ENCODE measurements at places on chromosomes 12 and 14. TPM values are rescaled to one million over a fixed set of nuclear protein-coding genes. Genes with fewer than 3 reads are reported as not detected.
A peak's percentile ranks its signal among the peaks of the same experiment; 100 is the strongest.

DNA sequence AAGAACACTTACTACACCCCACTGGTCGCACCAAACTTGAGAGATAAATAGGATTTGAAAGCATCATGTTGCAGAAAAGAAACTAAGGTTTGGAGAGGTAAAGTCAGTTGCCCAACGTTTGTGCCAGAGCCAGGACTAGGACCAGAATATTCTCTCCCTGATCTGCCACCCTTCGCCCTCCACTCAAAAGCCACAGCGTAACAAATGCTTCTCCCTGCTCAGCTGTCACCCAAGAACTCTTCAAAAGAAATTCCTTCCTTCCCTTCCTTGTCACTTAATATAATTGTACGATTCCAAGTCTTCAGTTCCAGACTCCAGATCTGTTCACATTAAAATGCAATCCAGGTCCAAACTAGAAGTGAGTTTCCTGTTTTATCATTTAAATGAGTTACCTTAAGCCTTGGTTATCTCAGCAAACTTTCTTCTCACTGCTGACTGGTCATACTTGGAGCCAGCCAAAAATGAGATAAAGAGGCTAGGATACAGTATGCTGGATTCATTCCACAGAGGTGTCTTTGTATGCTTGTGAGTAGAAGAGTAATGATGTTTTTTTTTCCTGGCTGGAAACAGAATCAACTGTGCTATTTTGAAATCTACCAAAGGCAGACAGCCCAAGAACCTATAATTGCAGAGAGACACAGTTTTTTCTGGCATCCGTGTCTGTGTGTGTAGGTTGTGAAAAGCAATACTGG, 12.8 kb upstream of the PPFIBP1 start:
- no peak for DNase-seq

GRCh38 chr14:61376314-61376713, 54.9 kb downstream of the PRKCH start:
- DNase-seq: no peak

- no peak for DNase-seq
These were observed 57.0 kb upstream of the GPHB5 start for GRCh38 chr14:63375769-63376168.

DNA sequence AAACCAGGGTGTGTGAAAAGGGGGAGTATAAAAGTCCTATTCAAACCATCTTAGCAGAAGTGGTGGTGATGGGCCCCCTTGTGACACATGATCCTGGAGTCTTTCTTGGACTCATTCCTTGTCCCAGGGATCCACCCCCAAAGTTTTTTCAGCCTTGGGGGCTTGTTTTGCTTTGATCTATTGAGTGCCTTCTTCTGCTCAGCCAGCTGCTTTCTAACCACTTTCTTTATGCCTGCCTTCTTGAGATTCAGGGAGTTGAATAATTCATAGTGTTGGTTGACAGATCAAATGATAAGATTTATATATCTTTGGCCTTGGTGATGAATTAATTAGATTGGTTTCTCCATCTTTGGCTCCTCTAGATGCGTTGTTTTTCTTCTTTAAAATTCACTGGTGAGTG, 926.7 kb downstream of the DIO2 start:
- no peak for DNase-seq

Gene MGAT4C
- not detected for total RNA-seq

DNA sequence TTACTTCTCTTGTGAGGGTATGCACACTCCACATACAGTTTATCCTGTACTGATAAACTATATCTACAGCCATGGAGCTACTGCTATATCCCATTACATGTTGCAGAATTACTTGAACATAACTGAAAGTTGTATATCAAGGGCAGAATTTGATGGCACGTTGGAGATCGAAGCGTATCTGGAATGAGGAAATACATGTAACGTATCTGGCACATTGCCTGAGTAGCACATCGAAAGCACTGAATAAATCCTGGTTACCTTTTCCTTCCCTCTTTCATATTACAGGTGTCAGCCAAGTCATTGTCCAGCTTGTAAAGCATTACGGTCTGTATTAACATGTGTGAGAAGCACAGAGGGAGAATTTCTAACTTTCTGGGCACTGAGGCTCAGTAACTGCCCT, 42.1 kb upstream of the LIN7A start:
- no peak for DNase-seq

- DNase-seq: no peak
These were observed 258.0 kb upstream of the PLEKHG7 start for GRCh38 chr12:92444763-92445162.

GRCh38 chr12:13875744-13876143, 105.7 kb downstream of the GRIN2B start:
- DNase-seq: no peak

GRCh38 chr12:113424456-113424855, 2.3 kb downstream of the SDSL start:
- DNase-seq: no peak

DNA sequence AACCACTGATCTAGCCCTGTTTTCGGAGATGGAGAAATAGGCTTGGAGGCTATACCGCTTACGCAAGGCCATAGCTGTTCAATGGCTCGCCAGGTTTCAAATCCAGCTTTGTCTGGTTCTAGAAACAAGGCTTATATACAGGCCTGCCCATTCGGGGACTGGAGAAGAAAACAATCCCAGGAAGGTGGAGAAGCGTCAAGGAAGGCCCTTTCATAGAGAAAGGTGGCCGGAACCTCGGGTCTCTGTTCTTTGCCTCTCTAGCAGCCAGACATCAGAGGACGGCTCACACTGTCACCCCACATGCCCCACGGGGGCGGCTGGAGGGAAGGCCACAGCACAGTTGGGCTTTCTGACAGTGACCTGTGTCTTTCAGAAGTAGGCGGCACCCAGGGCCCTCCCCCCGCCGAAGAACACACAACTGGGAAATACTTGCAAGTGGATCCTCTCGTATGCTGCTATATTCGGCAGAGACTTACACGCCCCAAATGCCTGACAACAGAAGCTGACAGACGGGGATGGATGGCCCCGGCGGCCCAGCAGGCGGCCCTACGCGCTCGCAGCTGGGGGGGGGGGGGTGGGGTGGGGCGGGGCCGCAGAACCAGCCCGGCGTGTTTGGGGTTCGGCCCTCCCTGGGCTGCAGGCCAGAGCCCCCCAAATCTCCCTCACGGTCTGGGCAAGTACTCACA, 4.5 kb upstream of the SETD1B start:
- DNase-seq: no peak

DNA sequence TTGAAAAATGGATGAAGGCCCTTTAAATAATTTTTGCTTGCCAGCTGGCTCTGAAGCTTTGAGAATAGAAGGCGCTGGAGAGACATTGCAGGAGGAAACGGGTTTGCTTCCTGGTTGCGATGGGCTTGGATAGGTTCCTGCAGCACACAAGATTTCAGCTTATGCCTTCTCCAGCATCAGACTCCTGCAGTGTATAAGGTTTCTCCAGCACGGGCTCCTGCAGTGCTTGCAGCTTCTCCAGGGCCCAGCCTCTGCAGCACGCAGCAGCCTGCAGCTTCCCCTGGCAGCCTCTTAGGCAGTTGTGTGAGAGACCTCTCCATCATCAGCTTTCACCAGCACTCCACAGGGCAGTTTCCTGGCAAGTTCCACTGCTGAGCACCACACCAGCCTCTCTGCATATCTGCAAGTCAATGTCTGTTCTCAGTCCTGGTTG, 78.7 kb upstream of the ZDHHC17 start:
- no peak for DNase-seq

Gene PPP1R12A
- total RNA-seq: 53.5 TPM

Gene GPR84
- total RNA-seq: 4.0 TPM

Gene BEGAIN
- 0.24 TPM for total RNA-seq

- DNase-seq: no peak
These were observed 3.2 kb downstream of the DCAF4 start for GRCh38 chr14:72929316-72930080.

Gene TGM1
- 5.9 TPM for total RNA-seq

GRCh38 chr12:44246482-44247105, 410.7 kb downstream of the TMEM117 start:
- DNase-seq: no peak

GRCh38 chr12:110733089-110733715, 9.5 kb downstream of the PPP1CC start:
- DNase-seq: no peak

DNA sequence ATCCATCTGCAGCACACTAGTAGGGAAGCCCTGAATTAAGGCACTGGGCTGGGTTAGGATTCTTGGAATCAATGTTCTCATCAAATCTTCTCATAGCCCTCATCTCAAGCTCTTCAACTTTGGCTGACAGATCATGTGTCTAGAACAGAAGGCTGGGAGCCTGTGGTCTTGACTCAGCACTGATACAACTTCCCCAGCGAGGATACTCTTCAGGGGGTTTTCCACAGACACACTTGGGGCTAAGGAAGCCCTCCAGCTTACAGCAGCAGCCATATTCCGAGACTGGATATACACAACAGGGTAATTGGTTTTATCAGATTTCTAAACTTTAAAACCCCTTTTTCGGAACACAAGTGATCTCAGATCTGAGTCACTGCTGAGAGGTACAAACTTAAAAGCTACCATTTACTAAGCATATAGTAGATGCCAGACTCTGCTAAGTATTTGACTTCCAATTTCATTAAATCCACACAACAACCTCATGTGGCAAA, 3.5 kb downstream of the FMNL3 start:
- peak; percentile 71 for DNase-seq

Gene GNG2
- total RNA-seq: 103 TPM

DNA sequence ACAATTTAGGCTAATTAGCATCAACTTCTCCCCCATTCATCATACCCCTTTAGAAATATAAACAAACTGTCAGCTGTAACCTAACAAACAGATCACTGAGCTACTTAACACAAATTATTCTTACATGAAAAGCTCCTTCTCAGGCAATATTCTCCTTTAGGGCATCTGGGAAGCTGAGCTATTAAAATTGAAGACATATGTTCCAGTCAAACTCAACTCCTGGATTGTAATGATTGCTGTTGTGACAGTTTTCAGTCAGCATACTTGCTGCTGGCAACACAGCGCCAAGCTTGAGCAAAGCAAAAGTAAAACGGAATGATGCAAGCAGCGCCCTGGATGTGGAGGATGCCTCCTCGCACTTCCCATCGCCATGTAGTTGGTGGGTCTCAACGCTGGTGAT, 82.4 kb downstream of the SLC25A21 start:
- no peak for DNase-seq

Gene PTCSC3
- not detected for total RNA-seq

DNA sequence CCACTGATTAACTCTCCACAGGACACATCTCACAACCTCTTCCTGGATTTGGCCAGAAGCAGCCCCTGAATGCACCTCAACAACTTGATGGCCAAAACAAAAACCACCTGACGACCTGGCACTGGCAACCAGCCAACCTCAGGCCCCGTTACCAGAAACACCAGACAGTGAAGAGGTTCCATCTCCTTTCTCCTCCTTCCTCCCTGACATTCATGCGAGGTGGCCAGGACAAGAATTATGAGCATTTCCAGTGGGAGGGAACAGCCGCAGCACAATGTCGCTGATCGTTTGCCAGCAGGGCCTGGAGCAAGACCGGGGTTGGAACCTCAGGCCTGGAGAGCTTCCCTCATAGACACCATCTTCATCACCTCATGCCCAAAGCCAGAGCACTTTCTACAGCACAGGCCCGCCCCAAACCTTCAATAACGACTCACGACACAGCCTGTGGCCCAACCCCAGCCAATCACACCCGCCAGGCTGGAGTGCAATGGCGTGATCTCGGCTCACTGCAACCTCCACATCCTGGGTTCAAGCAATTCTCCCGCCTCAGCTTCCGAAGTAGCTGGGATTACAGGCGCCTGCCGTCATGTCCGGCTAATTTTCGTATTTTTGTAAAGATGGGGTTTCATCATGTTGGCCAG, 48.7 kb downstream of the CCDC88C start:
- DNase-seq: no peak

DNA sequence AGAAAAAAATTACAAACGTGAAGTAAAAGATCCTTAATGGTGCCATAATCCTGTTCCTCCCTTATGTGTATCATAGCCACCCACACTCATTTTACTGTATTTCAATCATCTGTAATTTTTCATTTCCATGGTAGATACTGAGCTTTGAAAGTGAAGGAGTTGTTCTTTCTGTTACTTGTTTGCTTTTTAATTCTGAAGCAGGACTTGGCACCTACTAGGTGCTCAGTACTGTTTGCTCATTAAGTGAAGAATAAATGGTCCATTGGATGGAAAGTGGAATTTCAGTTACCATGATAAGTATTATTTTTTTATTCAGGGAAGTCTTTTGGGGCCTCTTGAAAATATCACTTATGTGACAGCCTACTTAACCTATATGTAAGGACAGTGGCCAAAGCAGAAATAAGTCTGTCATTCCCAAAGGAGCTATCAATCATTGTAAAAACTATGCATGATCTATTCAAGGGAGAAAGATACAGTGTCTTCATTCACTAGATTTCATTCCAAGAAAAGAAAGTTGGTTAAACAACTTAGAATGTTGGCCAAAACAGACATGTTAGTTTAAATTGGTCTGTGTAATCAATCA, 1244.4 kb upstream of the SEL1L start:
- no peak for DNase-seq

- DNase-seq: no peak
These were observed 84.0 kb downstream of the PTPN21 start for GRCh38 chr14:88470542-88471440.

DNA sequence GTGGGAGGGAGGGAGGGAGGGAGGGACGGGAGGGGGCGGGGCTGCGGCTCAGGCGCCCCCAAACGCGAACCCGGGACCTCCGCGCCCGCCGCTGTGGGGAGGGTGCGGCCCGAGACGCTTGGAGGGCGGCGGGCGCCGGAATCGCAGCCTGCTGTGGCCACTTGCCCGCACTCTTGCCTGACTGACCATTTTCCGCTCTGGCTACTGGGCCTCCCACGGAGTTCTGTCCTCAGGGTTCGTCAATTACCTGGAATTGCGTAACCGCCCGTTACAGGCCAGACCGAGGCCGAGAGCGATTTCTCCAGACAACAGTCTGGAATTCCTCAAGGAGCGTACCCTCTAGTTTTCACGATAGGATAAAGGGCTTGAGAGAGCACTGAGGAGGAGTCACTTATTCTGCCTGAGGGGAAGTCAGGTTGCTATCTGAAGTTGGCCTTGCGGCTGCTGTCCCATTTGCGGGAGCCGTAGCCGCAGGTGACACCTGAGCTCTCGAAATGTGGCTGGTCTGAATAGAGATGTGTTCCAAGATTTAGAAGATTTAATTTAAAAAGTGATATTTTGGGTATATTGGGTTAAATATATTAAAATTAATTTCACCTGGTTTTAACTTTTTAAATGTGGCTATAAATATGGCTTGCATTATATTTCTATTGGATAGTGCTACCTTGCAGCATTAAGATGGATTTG, 446 bp upstream of the ZNF641 start:
- no peak for DNase-seq
